ENCODE measurements at places on chromosomes 5 and 9. TPM values are rescaled to one million over a fixed set of nuclear protein-coding genes. Genes with fewer than 3 reads are reported as not detected.

SLC35D2 gene
- 42.3 TPM for total RNA-seq

ABLIM3 gene
- total RNA-seq, result 17.1 TPM

DNA sequence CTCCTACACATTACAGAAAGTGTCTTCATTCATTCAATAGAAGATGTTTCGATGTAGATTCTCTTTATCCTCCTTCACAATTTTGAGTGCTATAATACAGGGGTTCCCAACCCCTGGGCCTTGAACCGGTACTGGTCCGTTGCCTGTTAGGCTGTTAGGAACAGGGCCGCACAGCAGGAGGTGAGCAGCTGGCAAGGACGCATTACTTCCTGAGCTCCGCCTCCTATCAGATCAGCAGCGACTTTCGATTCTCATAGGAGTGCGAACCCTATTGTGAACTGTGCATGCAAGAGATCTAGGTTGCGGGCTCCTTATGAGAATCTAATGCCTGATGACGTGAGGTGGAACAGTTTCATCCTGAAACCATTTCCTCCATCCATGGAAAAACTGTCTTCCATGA, 153.0 kb upstream of the SMC2 start:
- H3K4me1 ChIP-seq, result no peaks in the 10 kb centered on the region
- no peak for DNase-seq
- no peaks in the 10 kb centered on the region for H3K27me3 ChIP-seq

HSPA5 gene
- total RNA-seq, result 137 TPM

GRCh38 chr5:128062172-128062746, 21.3 kb upstream of the SLC12A2 start:
- H3K27me3 ChIP-seq, result no peaks in the 10 kb centered on the region
- H3K4me3 ChIP-seq, result no peak overlapping the region
- no peaks in the 10 kb centered on the region for H3K36me3 ChIP-seq
- no peaks in the 10 kb centered on the region for H3K4me1 ChIP-seq

DNA sequence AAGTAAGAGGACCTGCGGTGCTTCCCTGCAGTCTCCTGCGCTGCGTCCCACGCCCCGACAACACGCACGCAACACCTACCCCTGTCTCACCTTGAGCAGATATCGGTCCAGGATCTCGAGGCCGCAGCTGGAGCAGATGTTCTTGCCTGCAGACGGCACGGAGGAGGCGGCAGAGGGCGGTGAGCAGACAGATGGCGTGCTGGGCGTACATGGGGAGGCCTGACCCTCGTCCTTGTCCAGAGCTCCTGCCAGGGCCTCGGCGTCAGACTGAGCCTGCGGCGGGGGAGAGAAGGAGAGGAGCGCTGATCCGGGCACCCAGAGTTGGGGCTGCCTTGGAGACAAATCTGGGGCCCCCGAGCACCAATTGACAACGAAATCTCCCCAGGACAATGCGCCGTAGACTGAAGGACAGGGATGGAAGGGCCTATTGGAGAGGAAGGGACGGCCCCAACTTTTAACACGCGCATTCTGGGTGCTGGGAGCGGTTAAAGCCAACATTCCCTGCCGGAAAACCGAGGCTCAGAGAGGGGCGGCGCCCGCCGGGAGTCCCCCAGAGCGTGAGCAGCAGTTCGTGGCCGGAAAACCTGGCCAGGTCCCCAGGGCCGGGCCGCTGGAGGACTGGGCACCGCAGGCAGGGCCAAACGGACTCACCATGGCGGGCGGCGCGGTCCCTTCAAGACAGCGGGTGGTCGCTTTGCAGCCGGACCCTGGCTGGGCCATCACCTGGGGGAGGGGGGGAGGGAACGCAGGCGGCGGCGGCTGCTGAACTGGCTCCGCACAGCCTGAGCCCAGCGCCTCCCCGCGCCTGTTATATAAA, 1.8 kb downstream of the LHX6 start:
- peak overlapping the region; percentile 37 for H3K4me3 ChIP-seq
- no peak for DNase-seq
- H3K27me3 ChIP-seq, result peaks cover 100% of the 10 kb centered on the region
- no peaks in the 10 kb centered on the region for H3K36me3 ChIP-seq
- H3K4me1 ChIP-seq, result peaks cover 33% of the 10 kb centered on the region

GRCh38 chr5:4762316-4762715, 377.8 kb upstream of the ADAMTS16 start:
- no peaks in the 10 kb centered on the region for H3K4me1 ChIP-seq
- H3K27ac ChIP-seq, result no peak overlapping the region
- no peaks in the 10 kb centered on the region for H3K27me3 ChIP-seq

DNA sequence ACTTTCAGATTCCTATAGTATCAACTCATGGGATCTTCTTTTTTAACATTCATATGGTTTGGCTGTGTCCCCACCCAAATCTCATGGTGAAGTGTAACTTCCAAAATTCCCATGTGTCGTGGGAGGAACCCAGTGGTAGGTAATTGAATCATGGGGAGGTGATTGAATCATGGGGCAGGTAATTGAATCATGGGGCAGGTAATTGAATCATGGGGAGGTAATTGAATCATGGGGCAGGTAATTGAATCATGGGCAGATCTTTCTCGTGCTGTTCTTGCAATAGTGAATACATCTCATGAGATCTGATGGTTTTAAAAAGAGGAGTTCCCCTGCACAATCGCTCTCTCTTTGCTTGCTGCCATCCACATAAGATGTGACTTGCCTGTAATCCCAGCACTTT, 21.8 kb upstream of the AGGF1 start:
- no peak for DNase-seq
- no peaks in the 10 kb centered on the region for H3K4me1 ChIP-seq
- H3K27me3 ChIP-seq, result no peaks in the 10 kb centered on the region
- H3K36me3 ChIP-seq, result no peaks in the 10 kb centered on the region
- no peak overlapping the region for H3K27ac ChIP-seq

IL9 gene
- total RNA-seq, result not detected

- no peak for DNase-seq
- no peaks in the 10 kb centered on the region for H3K27me3 ChIP-seq
- H3K27ac ChIP-seq, result peak overlapping the region; percentile 96
- peaks cover 26% of the 10 kb centered on the region for H3K4me1 ChIP-seq
These were observed 2.9 kb upstream of the FNBP1 start for GRCh38 chr9:130045725-130046450.

- H3K4me3 ChIP-seq, result no peak overlapping the region
- peaks cover 22% of the 10 kb centered on the region for H3K4me1 ChIP-seq
- H3K27ac ChIP-seq, result peak overlapping the region; percentile 76
- H3K27me3 ChIP-seq, result no peaks in the 10 kb centered on the region
- no peaks in the 10 kb centered on the region for H3K36me3 ChIP-seq
- no peak for DNase-seq
These were observed 55.3 kb downstream of the ZNF366 start for GRCh38 chr5:72451741-72452505.

GRCh38 chr9:98315551-98316060, 60.2 kb upstream of the TBC1D2 start:
- H3K4me3 ChIP-seq, result no peak overlapping the region
- no peaks in the 10 kb centered on the region for H3K27me3 ChIP-seq
- no peak overlapping the region for H3K27ac ChIP-seq

- no peaks in the 10 kb centered on the region for H3K36me3 ChIP-seq
- DNase-seq, result no peak
- no peak overlapping the region for H3K4me3 ChIP-seq
- H3K27me3 ChIP-seq, result no peaks in the 10 kb centered on the region
- no peak overlapping the region for H3K27ac ChIP-seq
These were observed 156.4 kb downstream of the SPOCK1 start for GRCh38 chr5:137342764-137343163.

IQGAP2 gene
- total RNA-seq, result 122 TPM

GRCh38 chr5:57446966-57447365, 35.6 kb downstream of the ACTBL2 start:
- H3K27ac ChIP-seq, result no peak overlapping the region
- H3K27me3 ChIP-seq, result no peaks in the 10 kb centered on the region
- peaks cover 18% of the 10 kb centered on the region for H3K4me1 ChIP-seq
- no peak for DNase-seq
- no peaks in the 10 kb centered on the region for H3K36me3 ChIP-seq

SIT1 gene
- 2.3 TPM for total RNA-seq

DNA sequence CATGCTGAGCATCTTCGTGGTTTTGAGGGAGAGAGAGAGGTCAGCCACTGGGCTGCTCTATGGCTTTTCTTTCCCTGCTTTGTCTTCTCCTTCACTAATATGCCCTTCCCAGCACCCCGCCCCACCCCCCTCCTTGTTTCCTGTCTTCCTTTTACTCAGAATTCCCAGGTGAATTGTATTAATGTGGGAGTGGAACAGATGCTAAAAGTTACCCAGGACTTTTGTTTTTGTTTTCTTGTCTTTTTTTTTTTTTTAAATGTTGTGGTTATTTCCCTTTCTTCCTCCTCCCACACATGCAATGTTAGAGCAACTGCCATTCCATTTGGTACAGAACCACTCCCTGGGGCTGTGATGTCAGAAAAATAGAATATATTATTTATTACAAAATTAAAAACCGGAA, 442.7 kb upstream of the CD180 start:
- H3K4me1 ChIP-seq, result peaks cover 6% of the 10 kb centered on the region
- H3K4me3 ChIP-seq, result no peak overlapping the region
- no peak overlapping the region for H3K27ac ChIP-seq

LEAP2 gene
- total RNA-seq, result not detected

- no peak overlapping the region for H3K27ac ChIP-seq
- no peaks in the 10 kb centered on the region for H3K27me3 ChIP-seq
- no peak for DNase-seq
- no peak overlapping the region for H3K4me3 ChIP-seq
These were observed 309.1 kb downstream of the ADAMTS6 start for GRCh38 chr5:65172486-65173129.

DNA sequence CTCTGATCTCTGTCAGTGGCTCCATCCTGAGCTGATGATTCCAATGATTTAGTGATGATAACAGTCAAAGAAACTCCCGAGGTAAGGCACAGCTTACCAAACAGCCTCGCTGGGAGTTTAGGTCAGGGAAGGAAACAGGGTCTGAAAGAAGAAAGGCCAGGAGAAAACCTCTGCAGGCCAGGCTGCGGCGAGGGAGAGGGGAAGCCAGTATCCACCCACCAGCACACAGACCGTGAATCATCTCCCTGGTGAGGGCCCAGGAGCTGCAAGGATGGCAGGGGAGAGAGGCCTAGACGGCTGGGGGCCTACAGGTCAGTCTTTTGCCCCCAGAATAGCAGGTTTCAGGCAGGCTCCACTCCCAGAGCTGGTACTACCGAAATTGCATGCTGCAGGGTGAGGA, 590.5 kb downstream of the CCDC171 start:
- H3K4me3 ChIP-seq, result no peak overlapping the region
- no peaks in the 10 kb centered on the region for H3K4me1 ChIP-seq
- DNase-seq, result no peak
- H3K27me3 ChIP-seq, result no peaks in the 10 kb centered on the region
- H3K36me3 ChIP-seq, result no peaks in the 10 kb centered on the region

DNA sequence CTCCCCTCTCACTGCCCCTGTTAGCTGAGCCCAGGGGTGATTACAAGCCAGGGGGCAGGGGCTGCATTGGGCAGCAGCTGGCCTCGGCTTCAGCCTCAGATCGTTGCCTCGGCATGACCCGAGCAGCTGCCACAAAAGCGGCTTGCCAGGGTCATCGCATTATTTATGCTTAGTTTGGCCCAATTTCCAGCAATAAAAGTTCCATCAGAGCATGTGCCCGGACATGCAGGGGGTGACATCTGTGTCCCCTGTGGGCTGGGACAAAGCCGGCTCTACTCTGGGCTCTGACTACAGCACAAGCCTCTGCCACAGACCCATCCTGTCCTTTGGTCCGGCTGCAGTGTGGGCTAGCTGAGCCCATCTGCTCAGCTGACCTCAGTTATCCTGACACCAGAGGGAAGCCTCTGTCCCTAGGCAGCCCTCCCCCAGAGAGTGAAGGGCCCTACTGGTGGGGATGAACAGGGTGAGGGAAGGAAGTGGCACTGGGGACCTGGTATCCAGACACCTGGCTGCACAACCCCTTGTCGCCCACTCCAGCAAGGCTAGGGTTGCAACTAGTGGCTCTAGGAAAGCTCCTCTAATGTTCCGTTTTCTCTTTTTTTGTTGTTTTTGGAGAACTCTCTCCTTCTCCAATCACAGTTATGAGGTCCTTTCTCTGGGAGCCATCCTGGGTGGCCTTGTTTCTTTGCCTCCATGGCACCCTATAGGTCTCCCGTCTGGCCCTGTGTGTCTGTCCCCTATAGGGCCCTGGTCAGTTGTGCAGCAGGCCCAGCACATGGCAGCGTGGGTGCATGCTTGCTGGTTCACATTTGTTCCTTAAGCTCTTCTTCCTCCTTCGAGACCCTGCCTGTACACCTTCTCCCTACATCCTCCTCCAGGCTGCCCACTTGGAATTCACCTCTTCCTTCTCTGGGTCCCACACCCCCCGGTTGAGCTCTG, 13.3 kb upstream of the GADD45G start:
- DNase-seq, result no peak
- H3K27me3 ChIP-seq, result no peaks in the 10 kb centered on the region
- H3K4me3 ChIP-seq, result no peak overlapping the region
- H3K36me3 ChIP-seq, result no peaks in the 10 kb centered on the region
- H3K4me1 ChIP-seq, result peaks cover 5% of the 10 kb centered on the region

DCTN4 gene
- 113 TPM for total RNA-seq

MSX2 gene
- total RNA-seq, result 0.18 TPM

DNA sequence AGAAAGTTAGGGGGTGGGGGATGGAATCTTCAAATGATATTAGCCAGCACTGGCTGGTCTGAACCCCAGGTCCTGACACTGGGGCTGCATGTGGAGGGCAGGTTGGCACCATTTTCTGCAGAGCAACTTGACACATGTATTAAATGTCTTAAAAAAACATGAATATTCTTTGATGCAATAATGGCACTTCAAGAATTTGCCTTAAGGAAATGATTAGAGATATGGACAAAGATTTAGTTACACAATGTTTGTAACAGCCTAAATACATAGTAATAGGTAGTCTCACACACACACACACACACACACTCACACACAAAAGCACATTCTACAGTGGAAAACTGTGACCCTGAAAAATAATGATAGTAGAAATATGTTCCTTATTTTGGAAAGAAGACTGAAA, 3.6 kb downstream of the SVEP1 start:
- no peaks in the 10 kb centered on the region for H3K36me3 ChIP-seq
- peaks cover 6% of the 10 kb centered on the region for H3K27me3 ChIP-seq
- no peak for DNase-seq
- no peak overlapping the region for H3K27ac ChIP-seq

DNA sequence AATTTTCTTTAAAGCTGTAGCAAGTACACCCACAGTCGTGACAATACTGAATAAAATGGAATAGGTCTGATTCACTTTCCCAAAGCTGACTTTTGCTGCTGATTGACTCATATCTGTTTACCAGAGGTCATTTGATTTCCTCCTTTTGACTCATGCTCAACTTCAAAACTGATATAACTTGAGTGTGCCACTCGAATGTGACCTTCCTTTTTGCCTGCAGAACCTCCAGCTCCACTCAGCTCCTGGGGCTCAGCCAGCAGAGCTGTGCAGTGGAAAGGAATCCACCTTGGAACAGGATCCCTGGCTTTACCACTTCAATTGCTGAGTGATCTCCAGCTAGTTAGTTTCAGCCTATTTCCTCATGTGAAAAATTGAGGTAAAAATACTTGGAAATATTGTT, 84.1 kb downstream of the FEM1C start:
- DNase-seq, result peak; percentile 80
- peak overlapping the region; percentile 55 for H3K27ac ChIP-seq
- H3K36me3 ChIP-seq, result no peaks in the 10 kb centered on the region
- H3K4me1 ChIP-seq, result peaks cover 44% of the 10 kb centered on the region
- no peaks in the 10 kb centered on the region for H3K27me3 ChIP-seq
- no peak overlapping the region for H3K4me3 ChIP-seq

All from stomach (tissue), 19 donors.